ENCODE measurements at places on chromosomes 13 and 19.

GRCh38 chr13:31982540-31982939 lies 49.0 kb upstream of the FRY start:
- DNase-seq, result no peak

DNA sequence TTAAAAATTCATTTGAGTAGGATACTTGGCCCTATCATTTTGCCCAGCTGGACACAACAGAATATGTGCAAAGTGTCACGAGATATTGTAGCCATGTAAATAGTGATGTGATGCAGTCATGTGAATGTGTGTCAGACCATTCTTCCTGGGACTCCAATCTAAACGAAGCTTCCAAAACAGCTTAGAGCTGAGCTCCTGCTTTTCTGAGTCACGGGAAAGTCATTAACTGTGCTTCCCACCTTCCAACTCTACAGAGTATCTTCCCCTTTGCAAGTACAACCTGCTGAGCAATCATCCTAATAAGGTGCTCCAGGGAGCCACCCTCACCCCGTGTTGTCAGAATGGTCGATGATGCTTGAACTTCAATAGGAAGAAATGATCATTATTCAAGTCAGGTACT lies 294.7 kb downstream of the MYO16 start:
- DNase-seq, result no peak

DNA sequence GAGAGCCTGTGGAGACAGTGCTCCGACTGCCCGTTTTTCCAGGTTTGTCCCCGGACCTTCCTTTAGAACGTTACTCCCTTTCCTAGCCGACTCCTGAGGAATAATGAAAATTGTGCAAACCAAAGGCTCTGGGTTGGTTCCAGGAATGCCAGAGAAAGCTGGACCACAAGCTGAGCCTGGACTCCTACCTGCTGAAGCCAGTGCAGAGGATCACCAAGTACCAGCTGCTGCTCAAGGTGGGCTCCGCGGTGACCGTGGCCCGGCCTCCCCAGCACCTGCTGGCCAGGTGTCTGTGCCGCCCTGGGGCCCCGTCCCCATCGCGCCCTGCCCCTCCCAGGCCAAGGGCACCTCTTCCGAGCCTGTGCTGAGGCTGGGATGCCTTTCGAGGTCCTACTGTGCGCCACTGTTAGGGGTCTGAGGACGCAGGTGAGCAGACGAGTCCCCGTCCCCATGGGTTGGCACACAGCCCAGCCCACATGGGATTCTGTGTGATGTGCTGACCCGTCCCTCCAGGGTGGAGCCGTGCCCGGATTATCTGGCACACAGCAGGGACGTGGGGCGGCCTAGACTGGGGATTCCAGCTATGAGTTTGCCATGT lies 20.5 kb upstream of the F7 start:
- DNase-seq, result no peak

GRCh38 chr13:95676105-95676761 lies 706 bp upstream of the DNAJC3 start:
- DNase-seq, result peak; percentile 56

DNA sequence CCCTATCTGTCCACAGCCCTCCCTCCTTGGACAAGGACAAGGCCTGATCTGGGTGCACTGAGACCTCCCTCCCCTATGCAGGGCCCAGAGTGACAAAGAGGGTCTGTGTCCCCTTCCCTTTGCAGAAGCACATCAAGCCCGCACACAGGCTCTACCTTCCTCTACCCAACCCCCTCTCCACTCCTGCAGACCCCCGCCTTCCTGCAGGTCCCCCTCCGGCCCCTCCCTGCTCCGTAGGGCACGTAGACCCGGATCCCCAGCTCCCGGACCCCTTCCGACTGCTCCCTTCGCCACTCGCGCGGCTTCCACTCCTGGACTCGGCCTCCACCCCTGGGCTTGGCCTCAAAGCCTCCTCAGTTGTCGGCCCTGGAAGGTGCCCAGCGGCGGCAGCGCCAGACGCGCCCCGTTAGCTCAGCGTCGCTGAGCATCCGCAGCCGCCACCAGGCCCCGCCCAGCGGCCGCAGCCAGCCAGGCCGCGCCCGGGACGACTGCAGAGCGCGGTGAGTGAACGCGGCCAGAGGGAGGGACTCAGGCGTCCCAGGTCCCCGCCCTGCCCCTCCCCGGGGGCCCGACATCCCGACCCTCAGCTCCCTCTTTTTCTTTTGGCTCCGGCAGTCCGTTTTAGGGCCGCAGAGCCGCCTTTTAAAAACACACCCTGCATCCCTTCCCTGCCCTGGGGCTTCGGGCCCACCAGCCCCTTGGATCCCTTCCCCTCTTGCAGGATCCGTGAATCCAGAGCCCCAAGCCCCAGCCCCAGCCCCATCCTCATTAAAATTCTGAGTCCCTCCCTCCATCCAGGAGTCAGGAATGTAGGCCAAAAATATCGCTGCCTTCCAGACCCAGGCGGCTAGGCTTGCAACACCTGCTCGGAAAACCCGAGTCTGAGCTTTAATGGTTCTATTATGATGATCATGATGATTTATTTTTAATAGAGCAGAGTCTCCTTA lies 1.5 kb upstream of the MYADM start:
- DNase-seq, result peak; percentile 56

- no peak for DNase-seq
Measured at GRCh38 chr13:36945078-36945477, 25.0 kb upstream of the SMAD9 start.

All from activated naive CD4-positive, alpha-beta T cell treated with anti-CD3 and anti-CD28 coated beads for 36 hours (primary cell).